Ascending aorta (tissue), 2 donors: ENCODE measurements at places on chromosomes 5 and 9.

GRCh38 chr5:173669483-173669882 lies 53.0 kb upstream of the BOD1 start:
- no peaks in the 10 kb centered on the region for H3K36me3 ChIP-seq
- no peak overlapping the region for H3K27ac ChIP-seq
- no peak for DNase-seq

- H3K4me1 ChIP-seq: no peaks in the 10 kb centered on the region
- no peaks in the 10 kb centered on the region for H3K27me3 ChIP-seq
- DNase-seq: no peak
These were observed 406.7 kb downstream of the MAN2A1 start for GRCh38 chr5:110096419-110096818.

DNA sequence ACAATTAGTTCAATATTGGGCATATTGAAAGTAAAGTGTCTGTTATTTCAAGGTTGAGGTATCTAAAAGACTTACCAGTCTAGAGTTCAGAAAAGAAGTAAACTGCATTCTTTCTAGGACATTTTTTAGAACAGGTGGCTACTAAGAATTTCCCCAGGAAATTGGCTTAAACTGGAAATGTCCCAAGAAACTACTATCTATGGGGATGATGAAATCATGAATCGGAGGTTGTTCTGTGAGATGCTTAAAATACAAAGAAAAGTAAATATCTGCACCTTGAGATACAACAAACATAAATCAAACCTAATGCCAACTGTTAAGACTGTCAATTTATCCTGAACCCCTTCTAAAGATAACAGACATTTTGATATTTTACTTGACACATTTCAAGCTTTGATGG lies 226.5 kb upstream of the NREP start:
- no peak for DNase-seq
- no peaks in the 10 kb centered on the region for H3K27me3 ChIP-seq
- H3K4me3 ChIP-seq: no peak overlapping the region
- no peaks in the 10 kb centered on the region for H3K36me3 ChIP-seq

DNA sequence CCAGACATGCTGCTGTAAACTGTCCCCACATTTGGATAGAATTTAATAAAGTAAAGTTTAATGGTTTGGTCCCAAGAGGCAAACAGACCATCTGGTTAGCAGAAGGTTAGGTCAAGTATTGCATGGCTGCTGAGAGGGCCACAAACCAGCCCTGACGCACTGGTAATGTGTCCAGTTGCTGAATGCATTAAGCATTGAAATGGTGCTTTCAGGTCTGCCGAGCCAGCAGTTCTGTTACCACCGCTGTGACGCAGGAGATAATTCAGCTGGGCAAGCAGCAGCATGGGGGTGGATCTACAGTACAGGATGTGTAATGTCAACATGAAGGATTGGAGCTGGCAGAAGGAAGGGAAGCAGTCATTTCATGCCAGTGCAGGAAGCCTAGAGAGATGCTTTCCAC lies 16.0 kb downstream of the ZNF462 start:
- no peaks in the 10 kb centered on the region for H3K4me1 ChIP-seq
- no peak overlapping the region for H3K4me3 ChIP-seq
- no peak overlapping the region for H3K27ac ChIP-seq
- no peaks in the 10 kb centered on the region for H3K36me3 ChIP-seq

DNA sequence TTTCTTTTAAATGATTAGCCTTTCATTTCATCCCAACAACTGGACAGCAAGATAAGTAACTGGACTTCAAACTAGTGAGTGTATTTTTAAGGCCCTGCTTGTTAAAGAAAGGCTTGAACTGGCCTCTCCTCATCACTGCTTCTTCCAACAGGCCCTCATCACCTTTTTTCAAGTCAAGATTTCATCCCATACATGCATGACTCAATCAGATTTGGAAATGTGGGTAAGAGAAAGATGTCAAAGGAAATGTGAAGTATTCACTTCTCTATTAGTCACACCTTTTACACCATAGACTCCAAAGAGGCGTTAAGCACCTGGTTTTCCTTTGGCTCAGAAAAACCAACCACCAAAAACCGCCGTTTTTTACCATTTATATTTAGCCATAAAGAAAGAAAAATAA lies 4.9 kb downstream of the NR4A3 start:
- H3K27ac ChIP-seq: no peak overlapping the region
- H3K4me1 ChIP-seq: peaks cover 14% of the 10 kb centered on the region
- no peak overlapping the region for H3K4me3 ChIP-seq
- H3K27me3 ChIP-seq: no peaks in the 10 kb centered on the region

- peaks cover 40% of the 10 kb centered on the region for H3K4me1 ChIP-seq
- H3K4me3 ChIP-seq: peak overlapping the region; percentile 98
- no peak for DNase-seq
These were observed 782 bp downstream of the BICD2 start for GRCh38 chr9:92763721-92764380.

- no peak overlapping the region for H3K27ac ChIP-seq
- no peaks in the 10 kb centered on the region for H3K36me3 ChIP-seq
- no peaks in the 10 kb centered on the region for H3K4me1 ChIP-seq
- no peak for DNase-seq
- H3K27me3 ChIP-seq: no peaks in the 10 kb centered on the region
These were observed 291.5 kb downstream of the SEC61B start for GRCh38 chr9:99513441-99514112.

GRCh38 chr9:134168757-134169550 lies 4.6 kb upstream of the RNU6ATAC start:
- H3K36me3 ChIP-seq: no peaks in the 10 kb centered on the region
- DNase-seq: no peak
- peaks cover 7% of the 10 kb centered on the region for H3K27me3 ChIP-seq
- H3K4me3 ChIP-seq: no peak overlapping the region
- no peak overlapping the region for H3K27ac ChIP-seq

- no peak overlapping the region for H3K27ac ChIP-seq
- no peaks in the 10 kb centered on the region for H3K4me1 ChIP-seq
- no peaks in the 10 kb centered on the region for H3K36me3 ChIP-seq
- H3K27me3 ChIP-seq: no peaks in the 10 kb centered on the region
- no peak overlapping the region for H3K4me3 ChIP-seq
These were observed 37.9 kb downstream of the SEMA5A start for GRCh38 chr5:9507974-9508373.

GRCh38 chr5:122392224-122392623 lies 80.2 kb downstream of the SNCAIP start:
- H3K27me3 ChIP-seq: no peaks in the 10 kb centered on the region
- no peaks in the 10 kb centered on the region for H3K4me1 ChIP-seq
- DNase-seq: no peak
- H3K27ac ChIP-seq: no peak overlapping the region
- H3K4me3 ChIP-seq: no peak overlapping the region

- no peaks in the 10 kb centered on the region for H3K36me3 ChIP-seq
- H3K4me3 ChIP-seq: no peak overlapping the region
- H3K27me3 ChIP-seq: no peaks in the 10 kb centered on the region
These were observed 2075.3 kb upstream of the C9orf72 start for GRCh38 chr9:29648601-29649000.

DNA sequence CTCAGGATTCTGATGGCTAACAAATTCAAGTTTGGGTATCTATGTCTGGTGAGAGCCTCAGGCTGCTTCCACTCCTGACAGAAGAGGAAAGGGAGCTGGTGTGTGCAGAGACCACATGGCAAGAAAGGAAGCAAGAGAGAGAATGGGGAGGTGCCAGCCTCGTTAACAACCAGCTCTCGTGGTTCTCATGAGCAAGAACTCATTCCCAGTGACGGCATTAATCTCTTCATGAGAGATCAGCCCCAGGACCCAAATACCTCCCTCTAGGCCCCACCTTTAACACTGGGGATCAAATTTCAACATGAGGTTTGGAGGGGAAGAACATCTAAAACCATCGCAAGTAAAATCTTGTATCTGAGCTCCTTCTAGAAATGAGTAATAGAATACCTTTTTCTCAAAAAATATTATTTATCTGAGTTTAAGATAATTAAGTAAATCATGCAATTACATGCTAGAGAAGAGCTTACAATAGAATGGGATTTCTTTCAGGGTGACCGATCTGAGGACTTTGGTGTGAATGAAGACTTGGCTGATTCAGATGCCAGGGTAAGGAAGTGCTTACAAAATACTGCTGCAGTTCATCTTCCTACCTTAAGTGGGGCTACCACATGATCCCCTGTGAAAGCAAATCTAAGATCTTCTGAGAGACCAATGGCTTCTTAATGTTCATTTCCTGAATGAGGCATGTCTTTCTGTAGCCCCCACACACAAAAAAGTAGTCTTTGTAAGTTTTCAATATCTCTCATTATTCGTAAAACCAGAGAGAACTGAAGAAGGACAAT lies 11.5 kb downstream of the ANXA1 start:
- no peak overlapping the region for H3K27ac ChIP-seq
- H3K36me3 ChIP-seq: peaks cover 97% of the 10 kb centered on the region
- no peak for DNase-seq
- H3K4me3 ChIP-seq: no peak overlapping the region
- H3K27me3 ChIP-seq: no peaks in the 10 kb centered on the region

GRCh38 chr5:110086658-110087388 lies 397.1 kb downstream of the MAN2A1 start:
- H3K36me3 ChIP-seq: no peaks in the 10 kb centered on the region
- peak; percentile 91 for DNase-seq
- H3K4me3 ChIP-seq: no peak overlapping the region
- H3K27me3 ChIP-seq: no peaks in the 10 kb centered on the region
- H3K27ac ChIP-seq: peak overlapping the region; percentile 66

DNA sequence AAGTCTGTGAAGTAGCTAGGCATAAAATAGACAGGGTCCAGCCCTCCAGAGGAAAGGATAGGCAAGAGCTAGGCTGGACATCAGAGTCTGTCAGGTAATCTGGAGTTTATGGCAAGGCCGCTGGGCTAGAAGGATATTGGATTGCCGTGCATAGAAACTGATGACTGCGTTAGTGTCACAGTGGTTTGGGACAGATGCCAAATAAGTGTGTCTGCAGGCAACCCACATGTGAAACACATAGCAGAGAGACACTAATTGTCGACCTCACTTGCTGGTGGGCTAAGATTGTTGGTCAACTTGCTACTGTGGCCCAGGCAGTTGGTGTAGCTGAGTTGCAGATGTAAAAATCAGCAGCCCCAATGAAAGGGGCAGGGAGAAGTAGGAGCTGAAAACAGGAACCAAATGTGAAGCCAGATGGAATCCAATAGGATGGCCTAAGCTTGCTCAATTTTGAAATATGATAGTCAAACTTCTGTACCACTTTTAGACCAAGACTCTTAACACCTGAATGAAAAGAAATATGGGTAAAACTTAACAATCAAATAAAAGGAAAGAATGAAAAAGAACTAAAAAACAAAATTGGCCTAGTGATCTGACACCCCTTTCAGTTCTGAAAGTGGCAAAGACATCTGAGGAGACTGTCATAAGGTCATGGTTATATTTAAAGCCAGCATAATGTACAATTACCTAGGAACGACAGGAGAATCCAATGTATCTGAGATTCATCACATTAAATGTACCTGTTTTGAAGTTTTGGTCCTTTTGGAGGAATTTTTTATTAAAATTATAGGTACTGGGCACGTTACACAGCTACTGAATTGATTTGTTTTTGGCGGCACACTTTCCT lies 243.3 kb upstream of the ACTBL2 start:
- H3K36me3 ChIP-seq: no peaks in the 10 kb centered on the region
- no peaks in the 10 kb centered on the region for H3K27me3 ChIP-seq
- H3K4me3 ChIP-seq: no peak overlapping the region
- no peaks in the 10 kb centered on the region for H3K4me1 ChIP-seq
- no peak overlapping the region for H3K27ac ChIP-seq

- no peaks in the 10 kb centered on the region for H3K27me3 ChIP-seq
- H3K36me3 ChIP-seq: no peaks in the 10 kb centered on the region
- no peak overlapping the region for H3K27ac ChIP-seq
- no peak for DNase-seq
- no peaks in the 10 kb centered on the region for H3K4me1 ChIP-seq
These were observed 82.4 kb upstream of the MIER3 start for GRCh38 chr5:57034201-57034916.

- no peaks in the 10 kb centered on the region for H3K27me3 ChIP-seq
- H3K4me1 ChIP-seq: no peaks in the 10 kb centered on the region
- H3K4me3 ChIP-seq: no peak overlapping the region
- no peak overlapping the region for H3K27ac ChIP-seq
These were observed 10.3 kb downstream of the OCLN start for GRCh38 chr5:69502767-69503488.

- H3K4me3 ChIP-seq: no peak overlapping the region
- no peaks in the 10 kb centered on the region for H3K27me3 ChIP-seq
- DNase-seq: no peak
These were observed 68.9 kb downstream of the PHF2 start for GRCh38 chr9:93645149-93645889.

- H3K4me3 ChIP-seq: no peak overlapping the region
- peaks cover 9% of the 10 kb centered on the region for H3K36me3 ChIP-seq
- DNase-seq: no peak
- no peaks in the 10 kb centered on the region for H3K27me3 ChIP-seq
- peak overlapping the region; percentile 87 for H3K27ac ChIP-seq
These were observed 108.2 kb downstream of the TTLL11 start for GRCh38 chr9:121984726-121985402.

DNA sequence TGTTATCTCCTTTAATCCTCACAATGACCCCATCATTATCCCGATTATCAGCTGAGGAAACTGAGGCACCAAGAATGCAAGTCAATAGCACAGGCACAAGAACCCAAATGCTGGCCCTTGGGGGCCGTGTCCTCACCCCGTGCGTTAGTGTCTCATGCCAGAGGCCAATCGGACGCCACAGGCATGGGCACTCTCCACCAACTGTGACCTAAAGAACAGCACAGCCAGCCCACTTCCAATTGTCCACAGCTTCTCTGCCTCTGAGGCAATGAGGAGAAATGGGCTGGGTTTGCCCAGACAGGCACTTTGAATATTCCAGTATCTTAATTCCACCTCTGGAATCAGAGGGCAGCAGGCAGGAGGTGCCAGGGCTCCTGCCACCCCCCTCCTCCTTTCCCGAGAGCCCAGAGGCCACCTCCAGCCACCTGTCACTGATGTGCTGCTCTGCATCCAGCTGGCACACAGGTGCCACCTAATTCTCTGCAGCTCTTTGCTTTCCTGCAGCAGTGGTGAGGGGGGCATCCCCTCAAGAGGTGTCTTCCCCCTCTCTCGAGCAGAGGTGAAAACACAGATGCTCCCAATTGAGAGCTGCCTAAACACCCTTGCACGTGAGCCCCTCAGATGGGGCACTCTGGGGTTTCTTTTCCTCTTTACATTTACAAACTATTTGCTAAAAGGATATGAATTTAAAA lies 107.5 kb downstream of the ROR2 start:
- H3K27me3 ChIP-seq: no peaks in the 10 kb centered on the region
- no peak overlapping the region for H3K27ac ChIP-seq
- no peaks in the 10 kb centered on the region for H3K4me1 ChIP-seq
- no peak for DNase-seq
- H3K36me3 ChIP-seq: no peaks in the 10 kb centered on the region

DNA sequence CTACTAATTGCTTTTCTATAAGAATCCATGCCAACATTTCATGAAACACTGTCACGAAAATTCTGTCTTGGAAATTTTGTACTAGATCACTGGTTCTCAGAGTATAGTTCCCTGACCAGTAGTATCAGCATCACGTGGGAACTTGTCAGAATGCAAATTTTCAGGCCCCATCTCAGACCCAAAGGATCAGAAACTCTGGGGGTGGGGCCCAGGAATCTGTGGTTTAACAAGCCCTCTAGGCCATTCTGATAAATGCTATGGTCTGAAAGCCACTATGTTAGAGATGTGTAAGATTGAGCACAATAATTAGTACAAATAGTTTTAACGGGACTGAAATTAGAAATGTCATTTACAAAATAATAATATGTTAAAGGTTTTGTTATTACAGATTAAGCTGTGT lies 615.7 kb upstream of the ARRDC3 start:
- H3K27ac ChIP-seq: no peak overlapping the region
- no peak overlapping the region for H3K4me3 ChIP-seq
- DNase-seq: no peak
- no peaks in the 10 kb centered on the region for H3K4me1 ChIP-seq
- H3K36me3 ChIP-seq: no peaks in the 10 kb centered on the region
